Left ventricle myocardium inferior (tissue), 1 donor: ENCODE measurements at places on chromosomes 5 and 9. TPM values are rescaled to one million over a fixed set of nuclear protein-coding genes. Genes with fewer than 3 reads are reported as not detected.
A peak's percentile ranks its signal among the peaks of the same experiment; 100 is the strongest.

DNA sequence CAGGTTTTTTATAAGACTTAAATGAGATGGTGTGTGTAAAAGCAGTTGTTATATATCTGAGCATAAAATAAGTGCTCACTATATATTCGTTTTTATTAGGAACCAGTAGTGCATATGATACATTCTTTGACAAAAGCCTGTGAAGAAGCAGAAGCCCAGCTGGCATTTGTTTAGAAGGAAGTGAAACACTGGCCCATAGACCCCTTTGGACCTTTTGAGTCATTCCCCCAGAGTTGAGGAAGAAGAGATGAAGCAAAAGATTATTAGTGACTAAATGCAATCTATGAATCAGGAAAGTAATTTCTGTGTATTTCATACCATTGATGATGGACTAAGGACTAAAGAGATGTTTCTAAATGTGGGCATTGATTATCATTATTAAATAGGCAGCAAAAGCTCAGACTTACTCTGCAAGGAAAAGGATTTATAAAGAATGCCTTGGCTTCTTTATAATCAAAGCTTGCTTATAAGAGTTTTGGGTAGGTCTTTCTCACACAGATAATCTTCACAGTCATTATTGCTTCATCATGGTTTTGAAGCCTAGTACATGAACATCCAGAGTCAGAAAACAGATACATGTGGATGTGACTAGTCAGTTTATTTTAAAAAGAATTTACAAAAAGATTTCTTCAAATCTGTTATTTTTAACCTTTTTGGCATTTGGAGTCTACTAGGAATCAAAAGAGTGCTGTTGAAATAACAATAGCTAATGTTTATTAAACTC, 16.9 kb upstream of the FER start:
- peaks cover 22% of the 10 kb centered on the region for H3K4me1 ChIP-seq
- H3K27me3 ChIP-seq = no peaks in the 10 kb centered on the region
- H3K4me3 ChIP-seq = no peak overlapping the region

Gene POU5F2
- total RNA-seq = 0.16 TPM

- no peaks in the 10 kb centered on the region for H3K36me3 ChIP-seq
- H3K4me3 ChIP-seq = no peak overlapping the region
- DNase-seq = no peak
- no peaks in the 10 kb centered on the region for H3K27me3 ChIP-seq
- H3K4me1 ChIP-seq = no peaks in the 10 kb centered on the region
Observed at GRCh38 chr9:2303056-2303455, 287.9 kb downstream of the SMARCA2 start.

DNA sequence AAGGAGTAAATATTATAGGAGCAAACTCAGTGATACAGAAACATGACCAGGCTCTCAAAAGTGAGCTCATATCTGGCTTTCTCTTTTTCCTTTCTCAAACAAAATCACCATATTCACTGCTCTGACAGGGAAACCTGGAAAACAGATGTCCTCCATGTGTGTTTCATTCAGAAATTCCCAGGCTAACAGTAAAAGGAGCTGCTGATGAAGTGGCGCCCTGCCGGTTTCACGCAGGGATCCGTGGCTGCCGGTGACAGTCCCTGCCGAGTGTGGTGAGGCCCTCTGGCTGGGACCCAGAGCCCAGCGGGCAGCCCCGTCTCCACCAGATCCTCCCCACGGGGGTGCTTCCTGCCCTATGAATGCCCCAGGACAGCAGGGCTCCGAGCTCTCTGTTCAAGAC, 208.1 kb downstream of the GNA14 start:
- no peaks in the 10 kb centered on the region for H3K36me3 ChIP-seq
- H3K4me3 ChIP-seq = no peak overlapping the region
- peak overlapping the region; percentile 39 for H3K27ac ChIP-seq
- no peak for DNase-seq
- H3K4me1 ChIP-seq = no peaks in the 10 kb centered on the region

- peak overlapping the region; percentile 87 for H3K4me3 ChIP-seq
- peak overlapping the region; percentile 91 for H3K27ac ChIP-seq
- no peaks in the 10 kb centered on the region for H3K36me3 ChIP-seq
- no peaks in the 10 kb centered on the region for H3K27me3 ChIP-seq
Observed at GRCh38 chr9:110048976-110049698, 158.8 kb downstream of the C9orf152 start.

Gene ADCY2
- 0.30 TPM for total RNA-seq

Gene NFIB
- 110 TPM for total RNA-seq

GRCh38 chr5:150836703-150837102, 9.6 kb upstream of the IRGM start:
- no peak for DNase-seq
- no peak overlapping the region for H3K4me3 ChIP-seq
- no peaks in the 10 kb centered on the region for H3K4me1 ChIP-seq
- peaks cover 20% of the 10 kb centered on the region for H3K27me3 ChIP-seq
- H3K27ac ChIP-seq = no peak overlapping the region
- H3K36me3 ChIP-seq = no peaks in the 10 kb centered on the region

DNA sequence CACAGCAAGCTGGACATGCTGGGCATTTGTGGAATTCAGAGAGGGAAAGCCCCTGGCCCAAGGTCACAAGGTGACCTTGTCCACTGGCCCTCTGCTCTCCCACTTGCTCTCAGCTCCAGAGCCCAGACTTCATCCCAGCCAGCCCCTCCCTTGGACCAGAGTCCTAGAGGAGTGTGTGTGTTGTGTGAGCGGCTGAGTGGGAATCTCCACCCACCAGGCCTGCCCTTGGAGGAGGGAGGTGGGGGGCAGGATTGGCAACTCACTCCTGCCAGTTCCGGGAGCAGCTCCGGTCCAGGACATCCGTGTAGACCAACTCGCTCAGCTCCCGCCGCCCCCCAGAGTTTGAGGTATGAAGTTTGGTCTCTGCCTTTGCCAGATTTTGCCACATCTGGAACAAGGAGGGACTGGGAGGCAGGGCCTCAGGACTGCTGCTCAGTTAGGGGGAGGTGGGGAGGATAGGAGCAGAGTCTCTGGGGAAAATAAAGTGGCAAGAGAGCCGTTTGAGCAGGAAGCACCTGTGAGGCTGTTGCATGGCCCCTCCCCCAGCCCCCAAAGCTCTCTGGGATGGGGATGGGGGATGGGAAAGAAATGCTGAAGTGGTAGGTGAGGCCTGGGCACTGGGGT, 1.4 kb downstream of the MZB1 start:
- no peaks in the 10 kb centered on the region for H3K27me3 ChIP-seq
- peaks cover 10% of the 10 kb centered on the region for H3K36me3 ChIP-seq
- no peak overlapping the region for H3K4me3 ChIP-seq
- peak overlapping the region; percentile 32 for H3K27ac ChIP-seq
- DNase-seq = no peak

Gene DEPDC1B
- 0.30 TPM for total RNA-seq

Gene ADGRV1
- not detected for total RNA-seq

GRCh38 chr9:126490871-126491567, 122.7 kb upstream of the LMX1B start:
- no peaks in the 10 kb centered on the region for H3K36me3 ChIP-seq
- no peaks in the 10 kb centered on the region for H3K27me3 ChIP-seq
- peaks cover 16% of the 10 kb centered on the region for H3K4me1 ChIP-seq
- DNase-seq = no peak

Gene MCC
- 31.6 TPM for total RNA-seq

Gene CENPH
- total RNA-seq = 3.1 TPM

- no peak for DNase-seq
- peak overlapping the region; percentile 85 for H3K4me3 ChIP-seq
- peak overlapping the region; percentile 96 for H3K27ac ChIP-seq
Observed at GRCh38 chr5:33439905-33440481, 772 bp upstream of the TARS1 start.

DNA sequence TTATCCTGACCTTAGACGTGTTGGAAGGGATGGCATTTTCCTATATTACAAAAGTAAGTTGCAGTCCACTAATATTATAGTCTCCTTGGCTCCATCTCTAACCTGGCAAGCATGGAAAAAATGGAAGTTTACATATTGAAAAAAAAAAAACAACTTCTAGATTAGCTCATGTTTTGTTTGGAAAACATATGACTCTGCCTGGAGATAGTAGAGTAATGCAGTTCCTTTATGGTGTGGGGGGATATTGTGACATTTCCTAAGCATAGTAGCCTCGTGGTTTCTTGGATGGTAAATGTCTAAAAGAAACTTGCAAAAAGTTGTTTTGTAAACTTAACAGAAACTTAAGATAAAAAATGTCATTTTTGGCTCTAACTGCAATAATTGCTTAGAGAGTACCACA, 244.4 kb upstream of the FBXL7 start:
- no peaks in the 10 kb centered on the region for H3K27me3 ChIP-seq
- DNase-seq = no peak
- peaks cover 8% of the 10 kb centered on the region for H3K4me1 ChIP-seq
- H3K36me3 ChIP-seq = no peaks in the 10 kb centered on the region
- H3K27ac ChIP-seq = no peak overlapping the region

GRCh38 chr9:87089929-87090328, 142.6 kb upstream of the GAS1 start:
- H3K4me3 ChIP-seq = no peak overlapping the region
- peak overlapping the region; percentile 62 for H3K27ac ChIP-seq
- no peak for DNase-seq
- H3K36me3 ChIP-seq = no peaks in the 10 kb centered on the region
- no peaks in the 10 kb centered on the region for H3K27me3 ChIP-seq

Gene OBP2B
- total RNA-seq = not detected

DNA sequence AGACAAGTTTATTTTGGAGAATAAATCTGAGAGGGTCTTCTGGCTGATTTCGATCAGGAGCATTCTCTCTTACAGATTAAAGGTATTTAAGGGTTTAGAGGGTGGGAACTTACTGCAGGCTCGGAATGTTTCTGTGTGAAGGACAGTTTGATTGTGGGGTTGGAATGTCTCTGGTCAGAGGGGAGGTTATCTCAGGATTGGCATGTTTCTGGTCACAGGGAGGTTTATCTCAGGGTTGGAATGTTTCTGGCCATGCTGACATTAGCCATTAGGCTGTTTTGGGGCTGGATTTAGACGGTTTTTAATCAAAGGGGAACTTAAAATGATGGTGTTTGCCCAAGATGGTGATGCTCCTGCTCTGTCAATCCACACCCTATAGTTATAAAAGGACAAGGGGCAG, 95.2 kb downstream of the SLCO4C1 start:
- no peak overlapping the region for H3K27ac ChIP-seq
- H3K4me3 ChIP-seq = no peak overlapping the region
- DNase-seq = no peak

DNA sequence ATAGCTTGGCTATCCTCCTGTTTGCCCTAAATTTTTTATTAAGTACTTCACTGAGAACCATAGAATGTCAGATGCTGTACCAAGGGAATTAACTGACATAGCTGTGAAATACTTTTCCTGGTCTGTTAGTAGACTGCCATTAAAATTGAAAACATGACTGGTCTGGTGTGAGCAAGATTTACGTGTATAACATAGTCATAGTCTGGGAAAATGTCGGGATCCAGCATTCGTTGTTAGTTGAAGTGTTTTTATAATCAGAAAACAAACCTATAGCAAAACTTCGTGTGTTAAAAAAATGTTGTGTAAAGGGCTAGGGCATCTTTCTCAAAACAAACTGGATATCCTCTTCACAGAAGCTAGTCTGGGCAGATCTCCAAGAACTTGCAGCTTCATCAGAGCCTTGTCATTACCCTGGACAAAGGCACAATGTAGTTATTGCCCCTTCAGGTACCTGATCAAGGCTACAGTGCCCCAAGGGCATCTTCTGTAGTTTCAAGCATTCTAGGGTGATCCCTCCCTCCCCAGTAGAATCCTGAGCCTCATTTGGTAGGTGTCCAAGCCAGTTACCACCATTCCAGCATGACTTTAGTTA, 454.2 kb upstream of the SGCD start:
- no peak overlapping the region for H3K4me3 ChIP-seq
- peaks cover 19% of the 10 kb centered on the region for H3K4me1 ChIP-seq
- H3K36me3 ChIP-seq = no peaks in the 10 kb centered on the region
- H3K27ac ChIP-seq = no peak overlapping the region
- DNase-seq = no peak
- no peaks in the 10 kb centered on the region for H3K27me3 ChIP-seq

Gene FOXI1
- not detected for total RNA-seq

Gene SLC28A3
- 0.16 TPM for total RNA-seq

GRCh38 chr9:5043381-5043780, 58.3 kb downstream of the JAK2 start:
- H3K27ac ChIP-seq = peak overlapping the region; percentile 65
- no peak for DNase-seq
- no peaks in the 10 kb centered on the region for H3K27me3 ChIP-seq
- peaks cover 35% of the 10 kb centered on the region for H3K36me3 ChIP-seq
- H3K4me1 ChIP-seq = peaks cover 17% of the 10 kb centered on the region
- no peak overlapping the region for H3K4me3 ChIP-seq

DNA sequence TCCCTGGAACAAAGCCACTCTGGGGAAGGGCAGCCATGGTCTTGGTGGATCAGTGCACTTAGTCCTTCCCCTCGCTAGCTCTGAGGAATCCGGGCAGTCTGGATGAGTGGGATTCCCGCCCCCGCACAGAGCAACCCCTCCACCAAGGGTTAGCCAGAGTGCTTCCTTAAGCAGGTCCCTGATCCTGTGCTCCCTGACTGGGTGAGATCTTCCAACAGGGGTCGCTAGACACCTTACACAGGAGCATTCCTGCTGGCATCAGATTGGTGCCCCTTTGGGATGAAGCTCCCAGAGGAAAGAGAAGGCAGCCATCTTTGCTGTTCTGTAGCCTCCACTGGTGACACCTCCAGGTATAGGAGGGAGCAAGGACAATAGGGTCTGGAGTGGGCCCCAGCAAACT, 228.8 kb downstream of the AP3B1 start:
- no peak overlapping the region for H3K4me3 ChIP-seq
- H3K4me1 ChIP-seq = no peaks in the 10 kb centered on the region
- DNase-seq = no peak
- no peaks in the 10 kb centered on the region for H3K27me3 ChIP-seq

DNA sequence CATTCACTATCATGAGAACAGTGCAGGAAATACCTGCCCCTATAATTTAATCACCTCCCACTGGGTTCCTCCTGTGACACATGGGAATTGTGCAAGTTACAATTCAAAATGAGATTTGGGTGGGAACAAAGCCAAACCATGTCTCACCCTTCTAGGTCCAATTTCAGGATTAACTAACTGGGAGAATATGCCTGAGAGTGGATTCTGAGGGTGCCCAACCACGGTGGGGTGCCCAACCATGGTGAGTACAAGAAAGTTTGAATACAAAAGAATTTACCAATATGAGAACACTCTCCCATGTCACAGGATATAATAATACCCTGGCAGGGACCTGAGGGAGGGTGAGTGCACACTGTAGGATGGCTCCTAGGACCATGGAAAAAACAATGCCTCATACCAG, 17.2 kb upstream of the GDA start:
- H3K4me1 ChIP-seq = peaks cover 14% of the 10 kb centered on the region
- H3K27ac ChIP-seq = no peak overlapping the region
- no peak overlapping the region for H3K4me3 ChIP-seq
- DNase-seq = no peak

Gene PTAR1
- 23.2 TPM for total RNA-seq

Gene ZFR
- 60.3 TPM for total RNA-seq

DNA sequence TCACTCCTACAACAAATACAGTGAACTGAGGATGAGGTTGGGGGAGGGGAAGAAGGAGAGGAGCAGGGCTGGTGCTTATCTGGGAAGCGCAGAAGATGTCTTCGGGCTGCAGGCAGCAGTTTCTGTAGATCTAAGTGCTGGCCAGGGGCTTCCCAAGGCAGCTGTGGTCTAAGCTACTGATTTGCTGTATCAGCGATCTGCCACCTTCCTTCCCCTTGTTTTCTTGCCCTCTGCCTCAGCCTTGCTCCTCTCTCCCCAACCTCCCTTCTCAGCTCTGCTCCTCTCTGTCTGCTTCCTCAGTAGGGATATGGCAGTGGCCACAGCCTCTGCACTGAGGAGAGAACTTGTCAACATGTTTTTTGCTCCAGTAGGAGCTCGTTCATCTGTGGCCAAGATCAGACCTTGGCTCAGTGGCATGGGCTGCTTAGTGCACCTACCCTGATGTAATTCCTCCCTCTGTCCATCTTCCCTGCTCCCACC, 42.8 kb upstream of the IL6ST start:
- peak; percentile 17 for DNase-seq
- peaks cover 5% of the 10 kb centered on the region for H3K27me3 ChIP-seq
- H3K4me3 ChIP-seq = no peak overlapping the region
- H3K27ac ChIP-seq = no peak overlapping the region
- no peaks in the 10 kb centered on the region for H3K36me3 ChIP-seq

Gene NR2F1
- total RNA-seq = 0.47 TPM
